ENCODE measurements at places on chromosomes 11 and 22. TPM values are rescaled to one million over a fixed set of nuclear protein-coding genes. Genes with fewer than 3 reads are reported as not detected.

The CCDC34 gene
- total RNA-seq = 9.3 TPM

The FGF19 gene
- total RNA-seq = not detected

The APOBEC3F gene
- 23.8 TPM for total RNA-seq

GRCh38 chr22:49929211-49929979 lies 11.0 kb downstream of the CRELD2 start:
- DNase-seq = peak; percentile 66

DNA sequence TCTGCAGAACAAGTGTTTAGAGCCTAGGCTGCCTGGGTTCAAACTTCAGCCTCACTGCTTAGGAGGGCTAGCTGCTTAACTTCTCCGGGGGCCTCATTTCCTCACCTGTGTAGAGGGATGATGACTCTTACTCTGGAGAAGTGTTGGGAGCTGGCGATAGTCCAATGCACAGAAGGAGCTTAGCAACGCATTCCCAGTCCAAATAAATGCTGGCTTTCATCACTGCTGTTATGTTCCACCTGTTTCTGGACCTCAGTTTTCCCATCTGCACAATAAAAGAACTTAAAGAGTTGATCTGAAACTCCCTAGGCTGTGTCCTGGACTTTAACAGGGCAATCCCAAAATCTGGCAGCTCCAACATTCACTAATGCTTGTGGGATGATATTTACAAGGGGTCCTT lies 337.8 kb downstream of the MIAT start:
- DNase-seq = no peak

- DNase-seq = no peak
Measured at GRCh38 chr11:75014129-75014528, 25.4 kb downstream of the NEU3 start.

DNA sequence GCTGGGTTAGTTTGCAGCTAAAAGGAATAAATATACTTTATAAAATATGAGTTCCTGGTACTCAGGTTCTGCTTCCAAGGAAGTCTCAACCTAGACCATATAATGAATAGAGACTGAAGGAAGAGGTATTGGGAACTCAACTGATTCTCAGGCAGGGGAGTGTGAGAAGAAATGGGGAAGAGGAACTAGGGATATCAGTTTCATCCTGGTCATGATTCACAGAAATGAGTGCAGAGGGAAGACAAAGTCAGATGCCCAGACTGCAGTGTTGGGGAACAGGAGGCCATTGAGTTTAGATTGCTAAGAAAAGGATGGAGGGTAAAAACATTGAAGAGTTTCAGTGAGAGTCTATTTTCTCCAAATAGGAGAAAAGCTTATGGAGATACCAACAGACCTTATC lies 28.8 kb downstream of the PLAAT5 start:
- DNase-seq = no peak

DNA sequence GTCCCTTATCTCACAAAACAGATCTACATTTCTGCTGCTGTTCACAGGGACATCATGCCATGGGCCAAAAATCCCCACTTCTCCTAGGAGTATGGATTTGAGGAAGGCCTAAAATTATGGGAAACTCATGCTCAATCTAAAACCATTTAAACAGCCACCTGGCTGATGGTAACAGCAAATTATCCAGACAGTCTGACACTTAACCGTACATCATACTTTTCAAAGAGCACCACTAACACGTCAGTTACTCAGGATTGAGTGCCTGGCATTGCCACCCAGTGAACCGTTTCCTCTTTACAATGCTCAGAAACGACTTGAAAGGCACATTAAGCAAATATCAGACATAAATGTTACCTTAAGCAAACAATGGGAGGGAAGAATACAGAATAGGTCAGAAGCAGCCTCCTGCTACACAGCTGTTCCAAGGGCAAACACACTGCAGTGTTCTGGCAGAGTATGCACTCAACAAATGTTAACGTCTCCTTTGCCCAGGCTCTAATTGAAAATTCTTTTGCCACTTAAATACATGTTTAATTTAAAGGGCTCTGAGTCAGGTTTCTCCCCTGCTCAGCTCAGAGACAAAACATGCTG lies 18.8 kb upstream of the SLC36A4 start:
- DNase-seq = no peak

GRCh38 chr11:101346591-101346990 lies 217.0 kb upstream of the PGR start:
- no peak for DNase-seq

DNA sequence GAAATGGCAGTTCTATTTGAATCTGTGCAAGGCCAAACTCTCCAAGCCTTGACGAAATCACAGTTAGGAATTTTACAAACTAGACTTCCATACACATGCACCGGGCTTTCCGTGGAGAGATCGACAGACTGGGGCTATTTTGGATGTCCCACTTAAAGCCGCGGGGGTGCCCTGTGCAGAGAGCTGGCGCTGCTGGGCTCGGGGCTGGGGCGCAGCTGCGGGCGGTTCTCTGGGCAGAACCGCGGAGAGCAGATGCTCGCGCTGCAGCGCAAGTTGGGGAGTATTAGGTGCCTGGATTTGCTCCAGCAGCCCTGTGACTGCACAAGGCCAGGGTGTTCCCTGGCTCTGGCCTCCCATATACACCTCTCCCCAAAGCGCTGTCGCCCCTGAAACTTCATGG lies 67.2 kb downstream of the SPATA19 start:
- no peak for DNase-seq

GRCh38 chr22:40203572-40203971 lies 25.8 kb downstream of the TNRC6B start:
- DNase-seq = no peak

DNA sequence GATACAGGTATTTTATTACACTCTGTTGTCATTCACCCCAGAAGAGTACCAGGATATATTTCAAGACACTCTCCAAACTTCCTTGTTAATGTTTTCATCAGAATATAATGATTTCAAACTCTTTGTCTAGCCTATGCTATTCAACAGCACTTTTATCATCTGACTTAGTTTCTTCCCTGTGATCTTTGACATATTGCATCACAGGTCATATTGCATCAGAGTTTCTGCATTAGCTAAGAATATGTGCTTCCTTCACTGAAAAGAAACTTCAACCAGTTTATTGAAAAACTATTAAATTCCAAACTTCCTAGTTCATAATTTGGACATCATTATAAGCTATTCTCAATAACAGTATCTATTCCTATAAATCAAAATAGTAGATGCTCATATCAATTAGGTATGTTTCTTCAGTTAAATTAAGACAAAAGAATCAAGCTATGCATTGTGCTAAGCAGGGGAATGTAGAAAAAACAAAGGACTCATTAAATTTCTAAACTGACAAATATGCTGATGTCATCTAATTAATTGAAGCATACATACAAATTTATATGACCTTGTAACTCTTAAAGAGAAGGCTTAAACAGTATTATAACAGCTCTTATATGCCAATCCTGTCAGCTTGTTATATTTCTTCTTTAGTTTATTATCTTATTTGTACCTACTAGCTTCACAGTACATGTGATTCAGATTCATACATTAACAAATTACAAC lies 361.8 kb upstream of the LUZP2 start:
- no peak for DNase-seq

DNA sequence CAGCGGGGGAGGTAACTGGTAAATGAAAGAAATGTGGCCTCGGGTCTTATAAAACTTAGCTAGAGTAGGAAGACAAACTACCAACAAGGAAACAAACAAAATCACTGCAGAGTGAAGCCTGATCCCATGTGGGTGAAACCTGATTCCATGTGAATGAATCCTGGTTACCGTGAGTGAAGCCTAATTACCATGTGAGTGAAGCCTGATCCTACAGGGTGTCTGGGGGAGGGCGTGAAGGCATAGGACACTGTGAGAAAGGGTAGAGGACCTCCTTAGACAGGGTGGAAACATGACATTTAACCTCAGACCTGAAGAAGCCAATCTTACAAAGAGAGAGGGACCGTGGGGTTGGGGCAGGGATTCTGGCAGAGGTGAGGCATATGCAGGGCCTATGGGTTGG lies 106.2 kb upstream of the USP47 start:
- DNase-seq = no peak

DNA sequence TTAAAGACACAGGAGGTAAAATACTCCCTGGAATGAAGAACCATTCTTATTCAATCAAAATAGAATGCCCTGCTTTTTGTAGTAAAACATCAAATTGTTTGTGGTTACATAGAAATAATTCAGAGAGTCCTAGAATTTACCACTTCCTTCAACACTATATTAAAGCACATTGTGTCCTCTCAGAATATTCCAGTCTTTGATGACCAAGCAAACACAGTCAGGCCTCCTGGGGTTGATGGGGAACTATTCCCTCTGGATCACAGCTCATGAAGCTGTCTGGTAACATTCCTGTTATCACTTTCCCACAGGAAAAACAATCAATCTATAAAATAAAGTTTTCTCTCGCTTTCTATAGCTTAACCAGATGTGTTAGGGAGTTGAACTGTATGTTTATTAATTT lies 389.3 kb downstream of the KCNA4 start:
- DNase-seq = no peak

GRCh38 chr22:20418211-20418788 lies 19.3 kb downstream of the SCARF2 start:
- DNase-seq = peak; percentile 70

DNA sequence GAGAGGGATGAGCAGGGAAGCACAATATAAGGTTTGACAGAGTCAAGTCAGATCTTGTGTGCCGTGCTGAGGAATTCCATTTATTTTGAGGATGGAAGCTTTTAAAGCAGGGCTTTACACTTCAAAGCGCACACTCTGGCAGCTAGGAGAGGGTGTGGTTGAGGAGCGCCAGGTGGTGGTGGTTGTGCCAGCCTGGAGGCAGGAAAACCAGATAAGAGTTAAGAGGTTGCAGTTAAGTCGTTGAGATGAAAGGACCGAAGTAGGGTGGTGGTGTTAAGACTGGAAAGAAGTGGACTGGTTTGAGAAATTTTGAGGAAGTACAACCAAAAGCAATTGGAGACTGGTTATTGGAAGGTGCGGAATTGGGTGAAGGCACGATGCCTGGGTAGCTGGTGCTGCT lies 231.6 kb upstream of the TBCEL start:
- no peak for DNase-seq

GRCh38 chr11:112485280-112485679 lies 224.6 kb upstream of the PLET1 start:
- no peak for DNase-seq

DNA sequence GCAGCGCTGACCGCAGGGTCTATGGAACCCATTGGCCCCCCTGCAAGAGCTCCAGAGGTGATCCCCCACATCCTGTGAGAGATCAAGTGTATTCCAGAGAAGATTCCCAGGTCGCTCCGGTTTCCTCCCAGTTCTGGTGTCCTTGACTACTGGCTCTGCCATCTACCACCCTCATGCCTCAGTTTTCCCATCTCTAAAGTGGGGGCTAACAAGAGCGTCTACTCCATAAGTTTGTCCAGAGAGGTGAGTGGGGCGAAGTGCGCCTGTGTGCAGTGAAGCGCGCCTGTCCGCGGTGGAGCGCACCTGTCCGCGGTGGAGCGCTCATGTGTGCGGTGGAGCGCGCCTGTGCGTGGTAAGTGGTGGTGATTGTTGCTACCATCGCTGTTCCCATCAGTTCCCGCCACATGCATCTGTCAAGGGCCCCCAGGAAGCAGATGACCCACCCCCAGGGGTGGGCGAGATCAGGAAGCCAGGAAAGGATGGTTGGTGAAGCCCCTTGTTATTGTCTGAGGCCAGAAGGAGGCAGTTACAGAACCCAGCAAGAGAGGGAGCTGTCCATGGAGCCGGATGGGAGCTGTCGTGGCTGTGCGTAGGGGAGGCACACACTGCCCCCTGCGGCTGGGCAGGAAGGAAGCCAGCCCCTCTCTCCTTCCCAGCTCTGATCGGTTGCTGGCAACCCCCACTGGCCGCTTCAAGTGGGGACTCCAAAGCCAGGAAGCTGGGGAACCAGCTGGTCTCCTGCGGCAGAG lies 73.2 kb upstream of the FGF3 start:
- no peak for DNase-seq

GRCh38 chr11:19552161-19552560 lies 160.5 kb upstream of the NAV2 start:
- no peak for DNase-seq

- DNase-seq = no peak
Measured at GRCh38 chr22:42324566-42324965, 54.1 kb upstream of the TCF20 start.

DNA sequence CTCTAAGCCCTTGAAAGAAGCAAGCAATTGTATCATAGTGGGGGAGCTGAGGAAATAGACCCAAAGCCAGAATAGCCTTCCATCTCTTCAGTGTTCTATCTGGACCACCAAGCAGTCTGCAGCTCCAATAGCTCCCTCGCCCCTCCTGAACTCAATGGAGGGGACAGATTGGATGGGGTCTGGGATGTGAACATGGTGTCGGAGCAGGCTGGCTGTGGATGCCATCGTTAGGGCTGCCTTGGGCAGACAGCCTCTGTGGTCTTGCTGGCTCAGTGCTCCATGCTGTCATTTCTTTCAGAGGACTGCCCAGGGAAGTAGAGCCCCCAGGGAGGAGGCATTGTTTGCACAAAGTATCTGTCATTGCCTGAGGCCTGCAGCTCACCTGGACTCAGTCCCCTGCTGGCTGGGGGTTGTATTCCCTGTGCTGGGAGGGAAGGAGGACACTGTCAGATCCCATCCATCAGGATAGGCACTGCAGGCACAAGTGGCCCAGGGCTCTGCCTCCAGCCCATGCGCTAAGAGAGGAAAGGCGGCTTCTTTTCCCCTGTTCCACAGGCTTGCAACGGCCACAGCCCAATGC lies 537.7 kb downstream of the BUD13 start:
- no peak for DNase-seq

- DNase-seq = no peak
Measured at GRCh38 chr11:109783840-109784239, 309.4 kb upstream of the ZC3H12C start.

DNA sequence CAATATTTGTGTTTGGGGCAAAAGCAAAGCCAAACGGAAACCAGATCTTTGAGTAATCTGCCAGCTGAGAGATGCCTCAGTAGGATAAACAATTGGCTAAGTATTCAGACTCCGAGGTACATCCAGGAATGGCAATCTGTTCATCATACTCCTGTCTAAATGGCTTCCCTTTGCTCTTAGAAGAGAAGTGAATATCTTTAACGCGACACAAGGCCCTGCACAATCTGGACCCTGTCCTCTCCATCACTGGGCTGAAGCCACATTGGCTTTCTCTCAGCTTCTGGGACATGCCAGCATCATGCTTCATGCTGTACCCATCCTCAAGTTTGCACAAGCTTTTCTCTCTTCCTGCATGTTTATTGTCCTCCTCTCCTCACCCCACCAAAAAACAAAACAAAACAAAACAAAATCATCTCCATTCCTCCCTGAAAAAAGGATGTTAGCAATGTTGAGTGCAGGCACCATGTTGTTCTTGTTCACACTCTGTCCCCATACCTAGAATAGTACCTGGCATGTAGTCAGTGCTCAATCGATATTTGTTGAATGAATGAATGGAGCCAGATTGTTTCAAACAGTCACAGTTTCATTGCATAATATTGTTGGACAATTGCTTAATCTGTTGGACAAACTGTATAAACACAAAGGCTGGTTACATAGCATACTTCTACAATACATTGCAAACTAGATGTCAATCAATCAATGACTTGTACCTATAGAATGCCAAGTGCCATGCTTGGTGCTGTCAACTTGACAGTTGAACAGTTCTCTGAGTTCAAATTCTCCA lies 38.2 kb upstream of the SESN3 start:
- DNase-seq = no peak

- DNase-seq = no peak
Measured at GRCh38 chr11:125075242-125075625, 12.1 kb downstream of the SLC37A2 start.

- DNase-seq = no peak
Measured at GRCh38 chr11:67494371-67495233, 10.6 kb downstream of the PITPNM1 start.
